ENCODE measurements at places on chromosomes 3 and 15.
A peak's percentile ranks its signal among the peaks of the same experiment; 100 is the strongest.

DNA sequence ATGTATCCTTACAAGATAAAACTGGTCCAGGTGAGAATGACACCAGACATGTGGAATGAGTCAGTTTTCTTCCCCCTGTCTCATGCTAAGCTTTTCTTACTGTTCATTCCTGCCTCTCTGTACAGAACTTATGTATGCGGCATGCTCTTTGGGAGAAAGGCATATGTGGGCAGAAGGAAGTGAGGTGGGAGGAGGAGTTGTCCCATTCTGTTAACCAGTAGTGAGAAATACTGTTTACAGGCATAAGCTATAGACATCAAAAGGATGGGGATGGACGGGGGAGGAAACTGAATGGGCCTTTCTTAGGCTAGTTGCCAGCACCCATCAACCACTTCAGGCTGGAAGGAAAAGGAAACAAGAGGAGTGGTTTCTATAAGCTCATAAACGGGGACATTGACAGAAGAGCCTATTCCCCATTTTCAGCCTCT lies 143.6 kb upstream of the BHLHE40 start:
- DNase-seq, result no peak

DNA sequence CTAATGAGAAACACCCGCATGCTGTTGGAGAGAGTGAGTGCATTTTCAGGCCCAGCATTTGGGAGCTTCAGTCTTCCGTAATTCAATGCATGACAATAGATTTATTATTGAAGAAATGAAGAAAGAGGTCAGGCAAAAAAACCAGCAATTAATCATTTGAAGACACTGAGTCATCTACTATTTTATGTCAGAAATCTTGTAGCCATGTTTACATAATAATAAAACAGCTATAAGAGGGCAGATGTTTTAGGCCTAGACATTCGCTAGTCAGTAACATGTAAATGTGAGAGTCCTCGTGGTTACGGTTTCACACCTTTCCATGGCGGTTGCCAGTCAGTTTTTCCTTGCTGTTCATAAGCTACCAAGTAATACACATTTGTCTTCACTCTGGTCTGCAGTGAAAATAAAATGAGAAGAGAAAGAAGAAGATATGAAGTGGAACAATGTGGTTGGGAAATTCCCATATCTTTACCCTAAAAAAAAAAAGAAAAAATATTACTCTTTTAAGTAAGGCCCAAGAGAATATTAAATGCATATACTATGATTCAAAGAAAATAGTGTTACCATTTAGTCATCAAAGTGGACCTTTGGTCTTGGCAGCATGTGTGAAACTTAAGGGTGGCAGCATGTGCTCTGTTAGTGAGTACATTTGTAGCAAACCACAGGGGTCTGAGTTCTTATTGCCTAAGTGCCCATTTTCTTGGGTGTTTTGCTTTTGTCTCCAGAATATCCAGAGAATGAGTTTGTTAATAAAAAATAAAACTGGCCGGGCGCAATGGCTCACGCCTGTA lies 140.5 kb upstream of the TBL1XR1 start:
- no peak for DNase-seq

DNA sequence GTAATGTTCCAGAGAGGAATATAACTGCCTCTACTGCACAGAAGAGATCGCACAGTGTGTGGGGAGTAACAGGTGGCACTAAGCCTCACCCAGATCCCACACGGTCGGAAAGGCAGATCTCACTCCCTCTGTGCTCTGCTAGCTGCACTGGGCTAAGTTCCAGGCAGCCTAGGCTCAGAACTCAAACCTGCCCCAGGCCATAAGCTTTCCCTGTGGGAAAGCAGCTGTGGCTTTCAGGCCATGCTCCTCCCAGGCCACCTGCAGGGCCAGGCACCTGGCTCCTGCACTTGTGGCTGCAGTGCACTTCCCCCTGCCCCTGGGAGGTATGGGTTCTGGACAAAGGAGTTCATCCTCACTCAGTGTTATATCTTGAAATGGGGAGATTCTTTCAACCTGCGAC lies 27.5 kb downstream of the PCCB start:
- DNase-seq, result no peak

GRCh38 chr3:194476784-194477183 lies 10.0 kb downstream of the ATP13A3 start:
- no peak for DNase-seq

DNA sequence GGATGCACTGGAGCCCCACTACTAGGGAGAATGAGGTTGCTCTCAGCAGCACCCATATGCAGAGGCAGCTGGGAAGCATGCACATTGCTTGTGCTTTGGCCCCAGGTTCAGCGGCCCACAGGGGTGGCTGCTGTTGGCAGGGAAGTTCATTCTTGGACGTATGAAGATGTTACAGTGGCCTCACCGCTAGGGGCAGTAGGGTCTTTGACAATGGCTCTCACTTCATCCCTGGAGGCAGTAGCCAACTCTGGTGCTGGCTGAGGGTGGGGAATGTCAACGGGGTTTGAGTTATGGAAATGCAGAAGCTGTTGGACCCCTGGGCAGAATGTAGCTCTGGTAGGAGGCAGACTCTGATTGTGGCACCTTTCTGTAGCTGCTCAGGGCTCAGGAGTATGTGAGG lies 279.9 kb downstream of the SCAPER start:
- no peak for DNase-seq

DNA sequence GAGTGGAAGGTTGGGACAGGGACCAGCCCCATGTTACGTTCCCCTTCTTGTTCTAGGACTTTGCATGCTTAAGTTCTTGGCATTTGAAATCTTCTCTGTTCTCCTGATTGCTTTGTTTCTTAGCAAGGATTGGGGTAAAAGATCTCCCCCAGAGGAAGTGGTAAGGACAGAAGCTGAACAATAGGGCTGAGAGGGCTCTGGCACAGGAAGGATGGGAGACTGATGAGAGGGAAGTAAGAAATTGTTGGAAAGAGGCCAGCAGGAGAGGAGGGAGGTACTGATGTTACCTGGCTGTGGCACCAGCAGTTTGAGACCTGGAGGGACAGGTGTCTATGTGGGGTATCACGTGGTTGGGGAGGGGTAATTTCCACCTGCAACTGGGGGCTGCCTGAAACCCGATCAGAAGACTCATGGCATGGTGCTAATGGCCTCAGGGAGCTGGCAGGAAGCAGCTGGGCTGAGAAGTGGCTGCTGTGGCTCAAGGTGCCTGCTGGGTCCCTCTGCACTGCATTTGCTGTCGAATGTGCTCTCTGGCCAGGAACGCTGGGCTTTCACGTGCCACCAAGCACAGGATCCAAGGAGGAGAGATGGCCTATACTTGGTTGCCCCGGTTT lies 108.4 kb downstream of the LSM3 start:
- DNase-seq, result no peak

DNA sequence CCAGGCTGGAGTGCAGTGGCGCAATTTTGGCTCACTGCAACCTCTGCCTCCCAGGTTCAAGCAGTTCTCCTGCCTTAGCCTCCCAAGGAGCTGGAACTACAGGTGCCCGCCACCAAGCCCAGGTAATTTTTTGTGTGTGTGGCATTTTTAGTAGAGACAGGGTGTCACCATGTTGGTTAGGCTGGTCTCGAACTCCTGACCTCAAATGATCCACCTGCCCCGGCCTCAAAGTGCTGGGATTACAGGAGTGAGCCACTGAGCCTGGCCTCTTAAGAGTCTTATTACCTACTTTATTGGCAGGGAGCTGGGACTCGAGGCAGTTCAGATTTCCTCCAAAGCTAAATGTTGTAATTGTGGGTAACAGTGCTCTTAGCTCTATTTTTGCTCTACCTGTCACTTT lies 16.4 kb downstream of the PXYLP1 start:
- DNase-seq, result no peak

DNA sequence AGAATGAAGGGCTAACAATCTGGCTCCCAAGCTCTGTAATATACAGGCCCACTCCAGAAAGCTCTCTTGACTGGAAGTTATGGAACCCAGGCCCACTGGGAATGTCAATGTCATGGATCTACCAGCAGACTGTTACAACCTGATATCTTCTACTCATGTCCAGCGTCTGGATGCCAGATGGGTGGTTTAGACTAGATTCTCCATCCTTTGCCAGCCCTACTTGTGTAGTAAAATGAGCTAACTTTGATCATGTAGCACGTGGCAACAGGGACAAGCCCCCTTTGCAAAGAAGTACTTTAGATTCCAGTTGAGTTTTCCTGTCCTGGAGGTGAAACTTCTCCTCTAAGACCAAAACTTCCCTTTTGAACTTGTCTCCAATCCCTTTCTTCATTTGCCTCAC lies 55.1 kb downstream of the HEG1 start:
- DNase-seq, result no peak

- no peak for DNase-seq
Measured at GRCh38 chr3:60746043-60746638, 505.1 kb downstream of the FHIT start.

DNA sequence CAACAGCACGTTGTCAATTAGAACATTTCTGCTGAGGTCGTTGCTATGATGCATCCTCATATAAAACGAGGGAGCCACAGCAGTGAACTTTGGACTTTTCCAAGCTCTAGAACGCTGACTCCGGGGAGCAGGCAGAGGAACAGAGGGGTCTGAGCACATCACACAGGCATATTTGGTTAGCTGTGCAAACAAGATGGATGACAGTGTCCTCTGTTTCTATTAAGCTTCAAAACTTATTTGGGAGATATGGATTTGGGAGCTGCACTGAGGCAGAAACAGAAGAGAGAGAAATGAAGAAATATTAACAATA lies 278.0 kb upstream of the TBL1XR1 start:
- DNase-seq, result no peak

- no peak for DNase-seq
Measured at GRCh38 chr3:40186508-40186907, 123.0 kb upstream of the EIF1B start.

GRCh38 chr3:18830087-18830486 lies 318.2 kb upstream of the KCNH8 start:
- DNase-seq, result no peak

GRCh38 chr15:98442379-98442833 lies 205.9 kb upstream of the IGF1R start:
- DNase-seq, result no peak

- peak; percentile 78 for DNase-seq
Measured at GRCh38 chr15:90000186-90001001, 730 bp upstream of the ZNF710 start.

DNA sequence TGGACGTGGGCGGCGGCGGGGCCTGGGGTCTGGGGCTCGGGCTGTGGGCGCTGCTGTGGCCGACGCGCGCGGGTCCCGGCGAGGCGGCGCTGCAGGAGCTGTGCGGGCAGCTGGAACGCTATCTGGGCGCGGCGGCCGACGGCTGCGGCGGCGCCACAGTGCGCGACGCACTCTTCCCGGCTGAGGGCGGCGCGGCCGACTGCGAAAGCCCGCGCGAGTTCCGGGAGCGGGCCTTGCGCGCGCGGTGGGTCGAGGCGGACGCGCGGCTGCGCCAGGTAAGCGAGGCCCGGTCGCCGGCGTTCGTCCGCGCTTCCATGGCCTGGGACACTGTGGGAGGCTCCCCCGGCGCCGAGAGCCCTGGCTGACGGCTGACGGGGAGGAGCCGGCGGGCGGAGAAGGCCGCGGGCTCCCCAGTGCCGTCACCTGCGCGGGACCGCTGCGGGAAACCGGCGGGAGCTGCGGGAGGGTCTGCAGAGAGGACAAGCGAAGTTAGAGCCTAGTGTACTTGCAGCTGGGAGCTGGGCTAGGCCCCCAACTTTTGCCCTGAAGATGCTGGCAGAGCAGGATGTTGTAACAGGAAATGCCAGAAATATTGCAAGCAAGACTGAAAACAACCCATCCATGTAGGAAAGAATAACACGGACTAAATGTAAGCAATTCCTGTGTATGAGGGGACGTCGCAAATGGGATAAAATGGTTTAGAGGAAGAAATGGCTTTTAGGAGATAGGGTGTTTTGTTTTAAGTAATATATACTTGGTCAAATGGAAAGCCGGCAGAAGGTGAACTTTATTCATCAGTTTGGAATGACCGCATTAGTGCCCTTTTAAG lies 847 bp downstream of the WHAMM start:
- peak; percentile 81 for DNase-seq

GRCh38 chr3:70856414-70857162 lies 544.1 kb upstream of the MDFIC2 start:
- no peak for DNase-seq

DNA sequence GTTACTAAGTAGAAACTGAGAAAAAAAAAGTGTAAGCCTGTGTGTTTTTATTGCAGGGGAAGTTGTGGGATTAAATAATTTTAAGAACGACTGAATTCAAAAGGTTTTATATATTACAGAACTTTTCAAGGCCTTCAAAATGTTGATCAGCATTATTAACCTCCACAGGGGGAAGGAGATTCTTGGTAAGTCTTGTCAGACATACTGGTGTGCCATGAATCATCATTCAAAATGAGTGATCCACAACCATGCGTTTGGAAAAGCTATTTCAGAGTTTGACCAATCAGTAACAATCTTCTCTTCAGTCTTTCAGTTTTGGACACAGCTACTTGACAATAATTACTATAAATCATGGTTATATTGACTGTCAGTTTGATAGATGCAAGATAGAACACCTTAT lies 70.2 kb downstream of the ADAMTS9 start:
- DNase-seq, result no peak

- peak; percentile 46 for DNase-seq
Measured at GRCh38 chr3:58535531-58536500, 1.2 kb downstream of the ACOX2 start.

DNA sequence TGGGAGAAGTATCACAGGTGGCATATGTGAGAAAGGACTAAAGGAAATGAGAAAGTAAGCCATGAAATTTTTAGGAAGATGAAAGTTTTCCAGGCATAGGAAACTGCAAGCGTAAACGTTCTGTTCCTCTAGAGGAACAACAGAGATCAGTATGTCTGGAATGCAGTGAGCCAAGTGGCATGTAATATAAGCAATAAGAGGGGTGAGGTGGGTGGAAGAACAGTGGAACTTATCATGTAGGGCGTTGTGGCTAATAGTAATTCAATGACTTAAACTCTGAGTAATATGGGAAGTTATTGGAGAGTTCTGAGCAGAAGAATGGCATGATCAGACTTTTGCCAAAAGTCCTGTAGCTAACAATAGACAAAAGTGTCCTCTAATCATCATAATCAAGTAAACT lies 902.9 kb downstream of the EPHA3 start:
- no peak for DNase-seq

DNA sequence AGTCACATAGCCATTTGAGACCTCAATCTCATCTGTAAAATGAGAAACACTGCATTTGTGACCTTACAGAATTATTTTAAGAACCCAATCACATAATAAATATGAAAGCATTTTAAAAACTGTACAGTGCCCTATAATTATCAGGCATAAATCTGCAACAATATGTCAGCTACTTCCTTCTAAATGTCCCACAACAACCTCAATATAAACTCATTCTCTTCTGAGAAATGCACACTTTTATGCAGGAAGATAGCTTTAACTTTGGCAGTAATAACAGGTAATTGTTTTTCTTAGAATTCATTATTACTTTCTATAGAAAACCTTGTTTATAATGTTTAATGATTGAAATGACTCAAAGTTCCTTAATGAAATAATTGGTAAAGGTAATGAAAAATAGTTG lies 400.7 kb upstream of the AGTR1 start:
- no peak for DNase-seq

- no peak for DNase-seq
Measured at GRCh38 chr3:197487911-197488391, 67.8 kb downstream of the BDH1 start.

DNA sequence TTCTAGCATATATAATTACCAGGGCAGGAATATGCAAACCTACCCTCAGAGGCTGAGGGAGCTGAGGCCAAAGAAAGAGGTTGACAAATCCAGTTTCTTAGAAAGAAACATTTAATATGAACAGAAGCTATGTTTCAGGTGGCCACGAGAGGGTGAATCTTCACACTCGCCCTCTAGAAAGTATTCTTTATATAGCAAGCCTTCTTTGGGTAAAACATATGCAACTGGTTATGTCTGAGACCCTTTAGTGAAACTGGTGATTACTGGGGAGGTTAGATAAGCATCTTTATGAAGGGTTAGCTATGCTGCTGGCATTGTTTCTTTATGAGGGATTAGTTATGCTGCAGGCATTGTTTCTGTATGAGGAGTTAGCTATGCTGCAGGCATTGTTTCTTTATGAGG lies 50.7 kb upstream of the GOLGA6L2 start:
- no peak for DNase-seq

All from right kidney (tissue), 9 donors.